ENCODE measurements at places on chromosomes 7 and 10. TPM values are rescaled to one million over a fixed set of nuclear protein-coding genes. Genes with fewer than 3 reads are reported as not detected.

- no peak for DNase-seq
Observed at GRCh38 chr7:101420436-101420835, 57.8 kb downstream of the COL26A1 start.

- no peak for DNase-seq
Observed at GRCh38 chr10:11756766-11757315, 14.7 kb downstream of the ECHDC3 start.

- peak; percentile 77 for DNase-seq
Observed at GRCh38 chr10:67779465-67780203, 58.4 kb downstream of the DNAJC12 start.

DNA sequence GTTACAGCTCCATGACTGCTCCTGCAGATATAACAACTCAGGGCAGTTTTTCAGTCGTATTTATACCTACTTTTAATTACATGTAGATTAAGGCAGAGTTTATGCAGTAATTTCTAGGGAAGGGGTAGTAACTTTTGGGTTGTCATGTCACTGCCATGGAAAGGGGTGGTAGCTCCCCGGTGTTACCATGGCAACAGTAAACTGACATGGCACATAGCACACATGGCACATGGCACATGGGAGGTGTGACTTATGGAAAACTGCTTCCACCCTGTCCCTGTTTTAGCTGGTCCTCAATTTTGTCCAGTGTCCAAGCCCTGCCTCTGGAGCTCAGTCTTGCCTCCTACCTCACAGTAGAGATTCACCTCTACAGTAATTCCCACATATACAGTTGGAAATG, 3.9 kb upstream of the TOMM7 start:
- DNase-seq: no peak

GRCh38 chr7:19030281-19030680, 87.2 kb downstream of the TWIST1 start:
- no peak for DNase-seq

- peak; percentile 11 for DNase-seq
Observed at GRCh38 chr7:75776295-75776971, 4.4 kb upstream of the CCL26 start.

- DNase-seq: no peak
Observed at GRCh38 chr7:152663148-152663740, 12.7 kb downstream of the XRCC2 start.

The POU6F2 gene
- polyA plus RNA-seq: not detected

The CDK14 gene
- 2.1 TPM for polyA plus RNA-seq

Data from CD14-positive monocyte (primary cell).